ENCODE measurements at places on chromosomes 5 and 9. TPM values are rescaled to one million over a fixed set of nuclear protein-coding genes. Genes with fewer than 3 reads are reported as not detected.

DNA sequence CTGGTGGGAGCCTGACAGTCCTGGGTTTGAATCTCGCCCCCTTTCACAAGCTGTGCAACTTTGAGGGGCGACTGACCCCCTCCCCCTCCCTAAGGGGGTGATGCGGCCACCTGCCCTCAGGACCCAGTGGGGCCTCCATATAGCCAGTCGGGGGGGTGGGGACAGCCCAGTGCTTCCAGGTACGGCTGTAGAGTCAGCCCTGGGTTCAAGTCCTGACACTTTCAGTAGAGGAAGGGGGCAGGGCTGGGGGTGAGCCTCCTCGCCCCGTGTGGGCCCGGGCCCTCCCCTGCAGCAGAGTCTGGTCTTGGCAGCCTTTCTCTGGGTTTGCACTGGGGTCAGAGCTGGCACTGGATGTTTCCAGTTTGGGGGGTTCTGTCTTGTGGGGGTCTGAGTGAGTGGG, 216.3 kb downstream of the C9orf50 start:
- no peak for DNase-seq

DNA sequence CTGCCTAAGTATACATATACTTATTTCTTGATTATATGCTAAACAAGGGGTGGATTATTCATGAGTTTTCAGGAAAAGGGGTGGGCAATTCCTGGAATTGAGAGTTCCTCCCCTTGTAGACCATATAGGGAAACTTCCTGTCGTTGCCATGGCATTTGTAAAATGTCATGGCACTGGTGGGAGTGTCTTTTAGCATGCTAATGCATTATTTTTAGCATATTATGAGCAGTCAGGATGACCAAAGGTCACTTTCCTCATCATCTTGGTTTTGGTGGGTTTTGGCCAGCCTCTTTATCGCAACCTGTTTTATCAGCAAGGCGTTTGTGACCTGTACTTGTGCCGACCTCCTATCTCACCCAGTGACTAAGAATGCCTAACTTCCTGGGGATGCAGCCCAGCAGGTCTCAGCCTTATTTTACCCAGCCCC, 80.9 kb downstream of the ALDH7A1 start:
- no peak for DNase-seq

- no peak for DNase-seq
These were observed 73.1 kb upstream of the FST start for GRCh38 chr5:53407373-53407772.

DNA sequence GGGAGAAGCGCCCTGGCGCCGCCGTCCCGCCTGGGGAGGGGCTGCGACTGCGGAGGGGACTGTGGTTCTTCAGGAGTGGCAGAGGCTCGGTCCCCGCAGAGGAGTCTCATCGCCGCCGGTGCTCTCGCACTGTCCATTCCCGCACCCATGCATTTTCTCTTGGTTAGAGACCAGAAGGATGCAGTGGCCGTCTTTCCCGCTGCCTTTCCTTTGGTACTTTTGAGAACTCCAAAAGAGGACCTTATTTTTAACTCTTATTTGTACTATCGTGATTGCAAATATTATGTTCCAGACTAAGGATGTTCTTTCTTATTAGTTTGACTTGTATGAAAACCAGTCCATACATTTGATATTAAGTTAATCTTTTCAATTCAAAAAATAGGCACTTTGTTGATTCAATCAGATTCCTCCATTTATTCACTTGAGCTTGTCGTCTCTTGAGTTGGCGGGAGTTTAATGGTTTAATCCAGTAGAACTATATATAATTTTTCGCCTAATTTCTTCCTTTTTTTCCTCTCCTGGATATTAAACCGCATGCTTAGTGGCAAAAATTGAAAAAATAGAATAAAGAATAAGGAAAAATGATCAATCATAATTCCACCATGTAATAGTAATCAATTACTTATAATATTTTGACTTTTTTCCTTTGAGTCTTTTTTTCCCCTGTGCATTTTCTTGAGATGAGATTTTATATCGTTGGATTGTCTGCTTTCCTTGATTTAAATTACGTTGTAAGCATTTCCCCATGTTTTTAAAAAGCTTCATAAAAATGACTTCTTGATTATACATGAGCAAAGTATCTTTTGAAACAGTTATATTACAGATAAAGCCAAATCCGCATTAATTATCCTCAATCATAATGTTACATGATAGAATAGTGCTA, 861 bp downstream of the ZFYVE16 start:
- DNase-seq, result peak; percentile 21

DNA sequence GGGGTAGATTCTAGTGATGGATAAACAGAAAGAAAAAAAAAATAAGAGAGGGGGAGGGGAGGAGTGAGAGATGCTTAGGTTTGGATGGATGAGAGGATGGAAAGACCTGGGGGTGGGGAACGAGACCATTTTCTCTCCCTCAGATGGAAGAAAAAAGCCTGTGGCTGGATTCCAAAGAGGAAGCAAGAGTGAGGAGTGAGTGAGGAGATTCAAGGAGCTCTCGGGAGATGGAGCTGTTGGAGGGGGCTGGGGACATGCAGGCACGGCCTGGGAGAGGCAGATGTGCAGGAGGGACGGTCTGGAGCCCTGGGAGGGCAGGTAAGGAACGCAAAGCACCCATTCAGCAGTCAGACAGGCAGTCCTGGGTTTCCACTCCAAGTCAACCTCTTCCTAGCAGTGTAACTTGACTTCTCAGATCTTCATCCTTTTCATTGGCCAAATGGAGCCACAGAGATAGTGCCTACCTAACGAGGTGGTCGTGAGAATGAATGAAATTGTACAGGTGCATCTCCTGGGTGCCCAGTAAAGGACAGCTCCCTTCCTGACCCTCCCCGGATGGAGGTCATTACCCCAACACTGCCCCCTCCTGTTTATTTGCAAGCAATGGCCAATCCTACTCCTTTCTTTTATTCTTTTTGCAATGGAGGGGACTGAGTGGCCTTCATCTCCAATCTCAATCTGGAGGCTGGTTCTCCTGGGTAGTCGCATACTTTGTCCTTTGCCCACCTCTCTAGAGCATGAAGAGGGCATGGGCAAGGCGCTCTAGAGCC, 52.2 kb downstream of the PCDH1 start:
- DNase-seq, result peak; percentile 23

- DNase-seq, result peak; percentile 83
These were observed at the start of gene PCDHB2 for GRCh38 chr5:141094481-141095262. PCDHB2 (plus strand) TSS chr5:141094615; CDS start chr5:141094791, 176 bp downstream.

GRCh38 chr5:137393196-137393993, 105.7 kb downstream of the SPOCK1 start:
- no peak for DNase-seq

- no peak for DNase-seq
These were observed 324.2 kb upstream of the NUDT12 start for GRCh38 chr5:103886826-103887225.

The ROR2 gene
- total RNA-seq, result 1.5 TPM
